Breast epithelium (tissue), 4 donors: ENCODE measurements at places on chromosomes 6 and 20. TPM values are rescaled to one million over a fixed set of nuclear protein-coding genes. Genes with fewer than 3 reads are reported as not detected.

- H3K27me3 ChIP-seq, result no peaks in the 10 kb centered on the region
Measured at GRCh38 chr6:169326067-169326799, 72.6 kb upstream of the THBS2 start.

DEFB127 gene
- total RNA-seq, result not detected

VWA7 gene
- total RNA-seq, result under 0.01 TPM

PAK5 gene
- total RNA-seq, result 0.66 TPM

DNA sequence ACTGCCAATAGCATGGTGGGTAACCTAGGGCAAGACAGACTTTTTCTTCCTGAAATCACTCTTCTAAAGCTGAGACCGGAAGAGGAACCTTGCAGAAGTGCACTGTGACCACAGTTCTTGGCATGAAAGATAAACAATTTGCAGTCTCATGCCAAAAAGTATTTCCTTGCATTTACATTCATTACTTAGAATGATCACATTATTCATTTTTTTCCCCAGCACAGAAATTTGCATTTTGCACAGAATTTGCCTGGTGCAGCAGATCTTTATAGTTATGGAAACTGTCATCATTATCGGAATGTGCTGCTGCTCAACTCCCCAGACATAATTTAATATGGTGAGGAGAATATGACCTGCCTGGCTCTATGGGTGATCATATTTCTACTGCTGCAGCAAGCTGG lies 42.2 kb upstream of the EDN3 start:
- H3K27me3 ChIP-seq, result peaks cover 7% of the 10 kb centered on the region
- no peaks in the 10 kb centered on the region for H3K4me1 ChIP-seq
- no peak overlapping the region for H3K4me3 ChIP-seq
- no peak for DNase-seq
- H3K36me3 ChIP-seq, result no peaks in the 10 kb centered on the region

MOG gene
- total RNA-seq, result not detected

CLPSL2 gene
- total RNA-seq, result not detected

GRCh38 chr6:106146852-106147351 lies 60.8 kb downstream of the PRDM1 start:
- no peaks in the 10 kb centered on the region for H3K36me3 ChIP-seq
- no peak for DNase-seq
- no peak overlapping the region for H3K4me3 ChIP-seq
- H3K27ac ChIP-seq, result no peak overlapping the region
- no peaks in the 10 kb centered on the region for H3K4me1 ChIP-seq
- H3K27me3 ChIP-seq, result no peaks in the 10 kb centered on the region

- no peak overlapping the region for H3K27ac ChIP-seq
- no peaks in the 10 kb centered on the region for H3K27me3 ChIP-seq
- no peak overlapping the region for H3K4me3 ChIP-seq
- DNase-seq, result no peak
- H3K36me3 ChIP-seq, result no peaks in the 10 kb centered on the region
Measured at GRCh38 chr20:52483382-52483781, 291.8 kb upstream of the ZFP64 start.

DNA sequence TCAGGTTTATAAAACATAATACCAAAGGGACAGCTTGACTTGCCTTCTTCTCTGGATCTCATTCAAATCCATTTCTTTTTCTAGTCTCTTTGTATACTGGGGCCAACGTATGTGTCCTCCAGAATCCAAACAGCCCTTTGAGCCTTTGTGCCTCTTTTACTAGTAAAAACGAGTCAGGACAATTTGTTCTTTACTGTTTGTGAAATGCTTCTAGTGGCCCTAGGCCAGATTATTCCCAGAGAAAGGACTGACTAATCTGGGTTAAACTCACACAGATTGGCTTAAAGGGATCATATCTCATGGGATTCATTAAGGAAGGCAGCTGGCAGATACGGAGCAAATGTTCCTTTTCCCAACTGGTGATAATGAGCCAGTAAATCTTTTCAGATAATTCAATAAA lies 32.1 kb upstream of the MANEA start:
- H3K27me3 ChIP-seq, result no peaks in the 10 kb centered on the region
- no peaks in the 10 kb centered on the region for H3K4me1 ChIP-seq
- no peaks in the 10 kb centered on the region for H3K36me3 ChIP-seq

MRPL2 gene
- 29.1 TPM for total RNA-seq

GRCh38 chr6:17665132-17665531 lies 41.6 kb downstream of the NUP153 start:
- H3K4me1 ChIP-seq, result no peaks in the 10 kb centered on the region
- DNase-seq, result no peak

DNA sequence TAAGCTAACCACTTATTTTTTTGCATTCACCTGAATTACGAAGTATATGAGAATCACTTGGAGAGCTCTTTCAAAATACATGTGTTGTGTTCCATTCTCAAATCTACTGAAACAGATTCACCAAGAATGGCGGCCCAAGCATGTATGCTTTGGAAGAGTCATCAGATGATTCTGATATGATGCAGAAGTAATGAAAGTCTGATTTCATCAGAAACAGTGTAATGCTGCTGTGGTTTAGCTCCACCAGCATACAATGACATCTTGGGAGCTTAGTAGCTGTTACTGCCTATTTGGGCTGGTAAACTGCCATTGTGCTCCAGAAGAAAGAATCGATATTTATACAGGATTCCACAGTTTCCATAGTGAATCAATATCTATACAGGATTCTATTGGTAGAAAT lies 52.9 kb downstream of the UBR2 start:
- no peak overlapping the region for H3K27ac ChIP-seq
- H3K36me3 ChIP-seq, result peaks cover 13% of the 10 kb centered on the region
- no peak overlapping the region for H3K4me3 ChIP-seq
- DNase-seq, result no peak

DNA sequence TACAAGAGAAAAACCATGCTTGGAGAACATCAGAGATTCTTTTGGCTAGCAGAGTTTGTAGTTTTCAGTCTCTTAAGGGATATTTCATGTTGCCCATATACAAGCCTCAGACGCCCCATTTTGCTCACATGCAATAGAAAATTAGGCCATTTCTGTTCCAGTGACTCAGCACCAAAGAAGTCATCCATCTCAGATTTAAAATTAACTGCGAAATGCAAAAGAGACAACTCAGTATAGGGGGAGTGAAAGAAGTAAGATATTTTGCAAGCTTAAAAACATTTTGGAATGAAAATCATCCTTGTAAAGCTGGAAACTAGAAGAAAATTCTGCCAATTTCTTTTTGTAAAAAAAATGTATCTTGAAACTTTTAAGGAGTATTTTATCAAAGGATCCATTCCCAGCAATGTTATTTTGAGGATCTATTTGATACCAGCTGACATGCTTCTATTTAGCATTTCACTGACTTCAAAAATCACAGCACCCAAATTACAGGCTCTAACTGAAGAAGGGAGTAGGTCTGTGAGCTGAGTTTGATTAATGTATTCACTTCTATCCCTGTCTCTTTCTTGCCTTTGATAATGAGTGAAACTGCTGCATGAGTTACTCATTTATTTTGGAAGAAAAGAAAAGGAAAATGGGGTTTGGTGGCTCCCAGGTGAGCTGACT lies 223.7 kb upstream of the SULF2 start:
- H3K27ac ChIP-seq, result no peak overlapping the region
- DNase-seq, result no peak
- no peak overlapping the region for H3K4me3 ChIP-seq

DNA sequence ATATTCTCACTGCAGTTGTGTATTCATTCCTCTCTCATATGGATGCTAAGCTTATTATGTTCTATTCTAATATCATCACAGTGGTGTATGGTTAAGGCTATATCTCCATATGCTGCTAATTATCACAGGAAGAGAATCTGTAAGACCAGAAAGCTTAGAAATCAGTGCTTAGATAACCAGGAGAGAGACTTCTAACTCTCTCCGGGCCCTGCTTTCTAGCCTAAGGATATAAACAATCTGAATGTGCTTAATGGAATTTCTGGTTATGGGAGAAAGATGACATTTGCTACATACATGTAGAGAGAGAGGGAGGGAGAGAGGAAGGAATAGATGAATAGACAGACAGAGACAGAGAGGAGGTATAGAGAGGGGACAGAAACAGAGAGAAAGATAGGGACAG lies 1231.3 kb downstream of the EPHA7 start:
- H3K27ac ChIP-seq, result no peak overlapping the region
- H3K36me3 ChIP-seq, result no peaks in the 10 kb centered on the region
- no peak overlapping the region for H3K4me3 ChIP-seq
- DNase-seq, result no peak
- H3K27me3 ChIP-seq, result no peaks in the 10 kb centered on the region

GRCh38 chr20:51331481-51331880 lies 211.0 kb downstream of the NFATC2 start:
- no peak overlapping the region for H3K27ac ChIP-seq
- H3K4me3 ChIP-seq, result no peak overlapping the region
- no peaks in the 10 kb centered on the region for H3K4me1 ChIP-seq
- no peaks in the 10 kb centered on the region for H3K36me3 ChIP-seq
- DNase-seq, result no peak

- no peak overlapping the region for H3K4me3 ChIP-seq
- no peaks in the 10 kb centered on the region for H3K36me3 ChIP-seq
- no peaks in the 10 kb centered on the region for H3K27me3 ChIP-seq
- DNase-seq, result no peak
- no peak overlapping the region for H3K27ac ChIP-seq
Measured at GRCh38 chr6:153553627-153554026, 422.5 kb upstream of the RGS17 start.

FNDC11 gene
- 0.29 TPM for total RNA-seq

DOK5 gene
- total RNA-seq, result 4.0 TPM

L3MBTL3 gene
- 9.7 TPM for total RNA-seq

- no peak for DNase-seq
- H3K4me1 ChIP-seq, result peaks cover 6% of the 10 kb centered on the region
- H3K36me3 ChIP-seq, result no peaks in the 10 kb centered on the region
- no peak overlapping the region for H3K4me3 ChIP-seq
Measured at GRCh38 chr6:96926425-96926824, 1.9 kb downstream of the KLHL32 start.

DNA sequence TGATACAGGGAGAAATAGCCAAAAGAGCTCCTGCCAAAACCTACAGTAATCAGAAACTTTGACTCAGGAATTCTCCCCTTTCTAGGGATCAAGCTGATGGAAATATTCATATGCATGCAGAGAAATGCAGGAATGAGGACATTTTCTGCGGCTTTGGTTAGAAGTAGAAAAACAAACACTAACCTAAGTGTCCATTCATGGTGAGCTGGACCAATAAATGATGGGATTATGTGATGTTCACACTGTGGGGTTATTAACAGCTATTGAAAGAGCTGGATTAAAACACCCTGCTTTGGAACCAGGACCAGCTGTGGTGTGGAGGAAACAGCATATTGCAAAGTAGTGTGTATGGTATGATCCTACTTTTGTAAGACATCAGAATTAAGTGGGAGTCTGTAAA lies 143.1 kb downstream of the SYCP2 start:
- H3K4me3 ChIP-seq, result no peak overlapping the region
- no peak for DNase-seq
- no peak overlapping the region for H3K27ac ChIP-seq

PRIM2 gene
- total RNA-seq, result 13.8 TPM

- H3K4me1 ChIP-seq, result no peaks in the 10 kb centered on the region
- H3K4me3 ChIP-seq, result no peak overlapping the region
- H3K27me3 ChIP-seq, result no peaks in the 10 kb centered on the region
- H3K27ac ChIP-seq, result no peak overlapping the region
- no peak for DNase-seq
Measured at GRCh38 chr20:14720251-14720650, 382.8 kb upstream of the FLRT3 start.

BTN1A1 gene
- not detected for total RNA-seq

DNA sequence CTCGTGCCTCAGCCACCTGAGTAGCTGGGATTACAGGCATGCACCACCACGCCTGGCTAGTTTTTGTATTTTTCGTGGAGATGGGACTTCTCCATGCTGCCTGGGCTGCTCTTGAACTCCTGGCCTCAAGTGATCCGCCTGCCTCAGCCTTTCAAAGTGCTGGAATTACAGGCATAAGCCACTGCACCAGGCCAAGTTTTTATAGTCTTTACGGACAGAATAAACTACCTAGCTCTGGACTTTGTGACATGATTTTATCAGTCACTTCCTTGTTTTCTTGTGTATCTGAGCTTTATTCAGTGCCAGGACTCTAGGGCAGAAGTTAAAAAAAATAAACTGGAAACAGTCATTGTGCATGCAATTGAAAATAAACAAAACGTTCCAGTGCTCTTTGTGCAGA lies 46.7 kb upstream of the RALGAPA2 start:
- H3K4me1 ChIP-seq, result peaks cover 4% of the 10 kb centered on the region
- no peaks in the 10 kb centered on the region for H3K27me3 ChIP-seq
- no peak overlapping the region for H3K4me3 ChIP-seq
- H3K27ac ChIP-seq, result peak overlapping the region; percentile 71
- no peak for DNase-seq
